SW 1271 (cell line): ENCODE measurements at places on chromosomes 1 and 21.

DNA sequence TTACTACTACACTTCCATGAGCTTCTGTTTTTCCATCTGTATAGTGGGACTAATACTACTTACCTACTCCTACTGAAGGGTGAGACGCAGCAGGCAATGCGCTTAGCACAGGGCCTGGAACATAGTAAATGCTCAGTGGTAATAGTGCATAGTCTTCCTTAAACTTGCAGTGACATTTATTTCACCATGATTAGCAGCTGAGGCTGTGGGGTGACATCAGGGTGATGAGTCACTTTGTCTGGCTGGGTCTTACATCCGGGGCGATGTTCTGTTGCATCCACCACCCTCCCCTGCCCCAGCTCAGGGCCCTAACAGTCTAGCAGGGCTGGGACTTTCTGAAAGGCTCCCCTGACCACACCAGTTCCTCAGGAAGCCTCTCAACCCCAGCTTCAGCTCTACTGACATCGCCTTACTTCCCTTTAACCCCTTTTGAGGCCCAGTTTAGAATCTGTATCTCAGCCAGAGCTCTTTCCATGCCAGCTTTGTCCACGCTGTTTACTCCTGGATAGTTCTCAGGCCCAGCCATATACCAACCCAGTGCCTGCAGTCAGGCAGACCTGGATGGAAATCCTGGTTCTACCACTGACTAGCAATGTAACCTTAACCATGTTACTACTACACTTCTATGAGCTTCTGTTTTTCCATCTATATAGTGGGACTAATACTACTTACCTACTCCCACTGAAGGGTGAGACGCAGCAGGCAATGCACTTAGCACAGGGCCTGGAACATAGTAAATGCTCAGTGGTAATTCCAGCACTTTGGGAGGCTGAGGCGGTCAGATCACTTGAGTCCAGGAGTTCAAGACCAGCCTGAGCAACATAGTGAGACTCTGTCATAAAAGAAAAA, 66.3 kb downstream of the CD58 start:
- DNase-seq, result peak; percentile 16

- DNase-seq, result no peak
Observed at GRCh38 chr1:62778208-62778607, 5.7 kb upstream of the ATG4C start.

DNA sequence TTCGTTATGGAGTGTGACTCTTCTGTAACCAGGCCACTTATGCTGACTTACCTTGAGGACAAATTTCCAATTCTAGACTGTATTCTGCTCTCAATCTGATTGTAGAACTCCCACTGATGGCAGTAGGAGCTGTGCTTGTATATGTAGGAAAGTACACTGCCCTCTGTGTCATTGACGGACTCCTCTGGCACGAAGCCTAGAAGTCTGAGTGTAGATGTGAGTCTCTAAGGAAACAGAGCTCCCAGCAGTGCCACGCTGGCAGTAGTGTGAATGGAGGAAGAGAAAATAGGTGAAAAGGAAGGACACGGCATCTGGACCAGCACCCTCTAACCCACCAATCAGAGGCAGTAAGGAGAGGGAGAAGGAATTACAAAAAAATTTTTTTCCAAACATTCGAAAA, 130.4 kb upstream of the ADGRL2 start:
- DNase-seq, result no peak

DNA sequence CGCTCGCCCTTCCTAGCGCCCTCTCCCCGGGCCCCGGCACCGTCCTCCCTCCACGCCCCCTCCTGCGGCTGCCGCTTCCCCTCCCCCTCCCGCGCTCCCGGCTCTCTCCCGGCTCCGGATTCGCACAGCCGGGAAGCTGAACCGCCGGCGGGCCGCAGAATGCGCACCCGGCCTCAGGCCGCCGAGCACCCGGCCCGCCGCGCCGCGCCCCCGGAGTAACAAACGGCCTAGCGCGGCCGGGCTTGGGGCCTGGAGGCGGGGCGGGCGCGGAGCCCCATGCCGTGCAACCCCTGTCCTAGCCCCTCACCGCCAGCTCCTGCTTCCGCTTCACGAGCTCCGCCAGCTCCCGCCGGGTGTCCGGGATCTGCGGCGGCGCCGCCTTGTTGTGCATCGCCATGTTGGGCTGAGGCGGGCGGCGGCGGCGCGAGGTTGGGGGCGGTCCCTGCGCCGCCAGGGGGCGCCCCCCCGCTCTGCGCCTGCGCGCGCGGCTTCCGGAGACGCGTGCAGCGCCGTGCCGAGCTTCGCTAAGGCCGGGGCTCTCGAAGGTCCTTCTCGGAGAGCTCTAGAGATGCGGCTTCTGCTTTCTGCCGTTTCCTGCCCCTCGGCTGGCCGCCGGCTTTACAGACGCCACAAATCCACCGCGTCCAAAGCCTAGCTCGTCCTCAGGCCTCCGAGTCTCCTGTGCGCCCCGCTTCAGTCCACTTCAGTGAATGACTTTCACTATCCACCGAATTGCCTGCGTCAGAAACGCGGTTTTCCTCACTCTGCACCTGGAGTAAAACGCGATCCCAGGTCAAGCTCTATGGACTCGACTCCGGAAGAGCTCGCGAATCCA, at the start of gene MEAF6:
MEAF6 (minus strand) TSS at position 417 of the 835 bp plus-strand sequence; CDS start at position 397, 20 bp downstream.
- peak; percentile 40 for DNase-seq

GRCh38 chr1:182248721-182249120, 142.9 kb downstream of the GLUL start:
- DNase-seq, result no peak

GRCh38 chr1:54485416-54485815, 62.6 kb upstream of the ACOT11 start:
- DNase-seq, result no peak

DNA sequence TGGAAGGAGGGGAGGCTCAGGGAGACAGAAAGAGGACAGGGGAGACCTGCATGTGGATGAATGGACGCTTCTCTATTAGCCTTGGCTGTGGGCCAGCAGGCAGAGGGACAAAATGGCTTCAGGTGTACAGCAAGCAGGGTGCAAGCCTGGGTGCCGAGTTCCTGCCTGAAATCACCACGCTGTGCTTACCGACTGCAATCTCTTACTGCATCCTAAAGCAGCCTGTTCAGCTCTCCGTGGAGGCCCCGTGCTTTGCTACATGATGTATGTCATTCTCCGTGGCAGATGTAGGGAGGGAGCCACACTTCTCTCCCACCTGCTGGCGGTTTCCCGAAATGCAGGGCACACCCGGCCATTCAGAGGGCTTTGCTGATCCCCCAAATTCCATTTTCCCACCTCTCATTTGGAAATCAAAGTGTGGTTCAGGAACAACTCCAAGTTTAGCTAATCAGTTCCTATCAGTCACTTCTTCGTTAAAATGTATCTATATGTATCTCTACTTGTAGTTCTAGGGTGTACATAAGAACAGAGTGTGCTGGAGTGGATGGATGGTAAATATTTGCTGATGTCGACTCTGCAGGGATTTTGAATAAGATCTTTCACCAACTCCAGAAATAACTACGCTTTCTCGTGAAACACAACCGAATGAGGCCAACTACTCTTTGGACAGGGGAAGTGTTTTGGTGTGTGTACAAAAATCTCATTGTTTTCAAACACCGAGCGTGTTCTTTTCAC, 122.3 kb upstream of the BACE2 start:
- DNase-seq, result no peak

DNA sequence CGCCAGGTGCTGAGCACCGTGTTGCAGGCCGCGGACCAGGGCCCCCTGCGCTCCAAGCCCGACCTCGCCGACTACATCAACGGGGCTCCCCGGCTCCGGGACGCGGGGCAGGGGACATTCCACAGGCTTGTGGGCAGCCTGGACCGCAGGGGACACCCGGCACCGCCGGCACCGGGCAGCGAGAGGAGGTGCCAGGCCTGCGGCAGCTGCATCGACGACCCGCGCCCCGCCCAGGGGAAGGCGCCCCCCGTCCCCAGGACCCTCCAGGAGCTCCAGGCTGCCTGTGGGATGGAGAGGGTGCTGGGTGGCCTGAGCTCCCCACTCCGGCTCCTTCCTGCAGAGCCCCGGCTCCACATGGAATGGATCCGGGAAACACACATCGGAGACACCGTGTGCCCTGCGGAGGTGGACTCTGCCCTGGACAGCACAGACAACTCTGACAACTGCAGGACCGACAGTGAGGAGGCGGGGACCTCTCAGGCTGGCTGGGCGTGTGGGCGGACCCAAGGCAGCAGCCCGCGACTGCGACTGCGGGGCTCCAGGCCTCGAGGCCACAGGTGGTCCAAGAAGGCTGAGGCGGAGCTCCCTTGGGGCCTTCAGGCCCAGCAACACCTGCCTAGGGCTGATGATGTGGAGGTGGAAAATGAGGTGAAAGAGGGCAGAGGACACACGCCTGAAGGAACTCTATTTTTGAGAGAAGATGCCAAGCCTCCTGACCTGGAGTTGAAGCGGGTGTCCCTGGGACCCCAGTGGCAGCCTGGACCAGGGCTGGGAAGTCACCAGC, 22.8 kb downstream of the KIAA1614 start:
- no peak for DNase-seq

GRCh38 chr1:41296506-41296905, 54.4 kb upstream of the SCMH1 start:
- DNase-seq, result no peak

GRCh38 chr1:162861101-162861500, at the start of gene CCDC190:
Gene CCDC190, minus strand, starts transcription at chr1:162861175. Its CDS starts 1,529 bp downstream, at chr1:162859646.
- DNase-seq, result no peak

DNA sequence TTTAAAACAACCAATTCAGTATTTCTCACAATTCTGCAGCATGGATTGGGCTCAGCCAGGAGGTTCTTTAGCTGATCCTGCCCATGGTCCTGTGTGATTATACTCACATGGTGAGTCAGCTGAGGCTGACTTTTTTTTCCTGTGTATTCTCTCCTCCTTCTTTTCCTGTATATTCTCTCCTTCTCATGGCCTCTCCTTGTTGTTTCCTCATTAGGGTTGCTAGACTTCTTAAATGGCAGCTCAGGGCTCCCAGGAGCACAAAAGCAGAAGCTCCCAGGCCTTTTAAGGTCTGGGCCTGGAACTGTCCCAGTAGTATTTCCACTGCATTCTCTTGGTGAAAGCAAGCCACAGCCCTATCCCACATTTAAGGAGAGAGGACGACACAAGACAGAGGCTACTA, 26.8 kb downstream of the VANGL1 start:
- peak; percentile 30 for DNase-seq

DNA sequence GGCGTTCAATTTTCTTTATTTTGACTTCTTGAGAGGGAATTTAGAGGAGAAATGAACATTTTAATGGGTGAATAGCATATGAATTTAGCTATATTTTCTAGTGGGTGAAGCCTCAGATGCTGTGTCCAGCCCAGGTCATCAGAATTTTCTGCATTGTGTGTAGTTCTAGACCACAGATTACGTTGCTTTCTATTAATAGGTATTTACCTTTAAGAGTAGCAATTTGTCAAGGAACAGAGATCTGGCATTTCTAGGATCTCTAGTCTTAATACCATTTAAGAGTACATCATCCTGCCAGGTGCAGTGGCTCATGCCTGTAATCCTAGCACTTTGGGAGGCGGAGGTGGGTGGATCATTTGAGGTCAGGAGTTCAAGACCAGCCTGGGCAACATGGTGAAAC, 20.7 kb downstream of the TDRD5 start:
- DNase-seq, result no peak

DNA sequence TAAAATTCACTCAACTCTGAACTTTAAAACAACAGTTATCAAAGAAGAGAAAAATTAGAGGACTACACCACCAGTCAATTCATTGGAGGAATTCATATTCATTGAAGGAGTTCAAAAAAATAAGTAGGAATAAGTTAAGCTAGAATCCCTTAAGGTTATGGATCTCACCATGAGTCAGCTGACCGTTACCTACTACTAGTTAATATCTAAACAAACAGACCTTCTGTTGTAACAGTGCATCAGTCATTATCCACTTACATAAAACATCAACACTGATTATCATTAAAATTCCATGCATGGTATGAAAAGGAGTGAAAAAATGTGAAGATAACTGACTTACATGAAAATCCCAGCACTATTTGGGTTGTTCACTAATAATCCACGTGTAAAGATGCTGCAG, 44.9 kb downstream of the FOXJ3 start:
- no peak for DNase-seq

DNA sequence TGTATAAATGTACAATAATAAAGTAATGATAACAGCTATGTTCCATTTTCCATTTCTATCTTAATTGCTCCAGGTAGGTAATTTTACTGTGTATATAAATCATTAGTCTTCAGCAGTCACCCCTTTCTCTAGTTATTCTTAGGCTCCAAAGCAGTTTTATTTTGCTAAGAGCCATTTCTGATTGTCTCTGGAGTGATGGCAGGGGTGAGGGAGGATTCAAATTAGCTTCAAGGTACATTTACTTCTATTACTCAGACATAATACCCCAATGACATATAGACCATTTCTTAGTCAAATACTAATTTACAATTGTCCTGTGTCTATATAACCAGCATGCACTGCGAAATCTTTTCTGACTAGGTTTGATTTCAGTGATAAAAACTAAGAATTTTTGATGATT, 663.4 kb upstream of the PRMT6 start:
- no peak for DNase-seq

DNA sequence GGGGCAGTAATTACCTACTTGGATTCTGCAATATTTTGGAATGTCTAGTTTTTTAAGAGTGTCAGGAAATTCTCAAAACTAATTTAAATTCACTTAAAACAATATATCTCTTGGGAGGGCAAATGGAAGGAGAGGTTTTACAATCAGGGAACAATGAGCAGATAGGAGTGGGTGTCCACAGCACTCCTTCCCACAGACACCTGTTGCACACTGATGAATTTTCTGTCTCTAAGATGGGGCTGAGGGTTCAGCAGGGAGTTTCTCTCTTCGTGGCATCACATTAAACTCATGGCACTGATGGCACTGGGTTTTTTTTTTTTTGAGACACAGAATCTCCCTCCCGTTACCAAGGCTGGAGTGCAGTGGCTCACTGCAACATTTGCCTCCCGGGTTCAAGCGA, 5.5 kb downstream of the PHF13 start:
- DNase-seq, result no peak

DNA sequence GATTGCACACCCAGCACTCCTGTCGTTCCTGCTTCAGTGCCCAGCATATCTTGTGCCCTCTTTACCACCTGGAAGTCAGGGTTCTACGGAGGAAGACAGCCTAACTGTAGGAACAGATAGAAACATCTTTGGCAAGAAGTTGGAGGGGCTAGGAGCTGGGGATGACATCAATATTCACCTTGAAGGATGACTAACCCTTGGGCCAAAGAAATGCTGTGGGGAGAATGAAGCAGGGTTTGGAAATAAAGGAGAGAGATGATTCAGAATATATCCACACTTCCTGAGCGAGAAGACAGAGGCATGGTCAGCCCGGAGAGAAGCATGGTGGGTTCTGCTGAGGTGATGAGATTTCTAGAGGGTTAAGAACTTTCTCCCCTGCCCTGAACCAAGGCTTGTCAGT, 4.6 kb upstream of the NKAIN1 start:
- no peak for DNase-seq

DNA sequence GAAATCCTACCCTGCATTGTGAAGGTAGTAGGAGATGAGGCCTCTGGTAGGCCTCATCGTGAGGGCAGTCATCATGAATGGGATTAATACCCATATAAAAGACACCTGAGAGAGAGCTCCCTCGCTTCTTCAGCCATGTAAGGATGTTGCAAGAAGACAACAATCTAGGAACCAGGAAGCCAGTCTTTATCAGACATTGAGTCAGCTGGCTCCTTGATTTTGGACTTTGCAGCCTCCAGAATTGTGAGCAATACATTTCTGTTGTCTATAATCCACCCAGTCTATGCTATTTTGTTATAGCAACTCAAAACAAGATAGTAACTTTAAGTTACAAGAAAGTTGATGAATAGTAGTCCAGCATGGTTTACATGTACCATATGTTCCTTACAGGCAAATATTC, 208.5 kb downstream of the KCNT2 start:
- no peak for DNase-seq
